GM20000 (cell line): ENCODE measurements at places on chromosomes 16 and 17.
A peak's percentile ranks its signal among the peaks of the same experiment; 100 is the strongest.

GRCh38 chr17:55549140-55549539 lies 37.9 kb upstream of the SMIM36 start:
- DNase-seq: peak; percentile 30

- DNase-seq: no peak
Measured at GRCh38 chr17:62794666-62794971, 13.5 kb downstream of the MARCHF10 start.

DNA sequence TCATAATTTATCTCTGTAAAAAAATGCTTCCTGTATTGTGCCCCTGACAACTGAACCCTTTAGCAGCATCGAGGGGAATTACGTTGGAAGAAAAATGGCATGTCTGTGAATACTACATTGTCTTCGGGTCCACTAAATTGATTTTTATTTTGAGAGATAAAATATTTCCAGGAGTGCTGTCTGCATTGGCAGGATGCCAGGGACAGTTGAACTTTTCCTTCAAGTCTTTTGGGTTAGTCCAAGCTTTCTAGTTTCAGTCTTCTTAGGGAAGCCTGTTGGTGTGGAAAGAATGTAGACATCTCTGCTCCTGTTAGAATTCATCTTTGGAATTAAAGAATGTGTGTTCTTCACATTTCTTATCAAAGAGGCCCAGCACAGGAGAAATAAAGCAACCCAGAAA lies 557.9 kb downstream of the TMEM114 start:
- no peak for DNase-seq

DNA sequence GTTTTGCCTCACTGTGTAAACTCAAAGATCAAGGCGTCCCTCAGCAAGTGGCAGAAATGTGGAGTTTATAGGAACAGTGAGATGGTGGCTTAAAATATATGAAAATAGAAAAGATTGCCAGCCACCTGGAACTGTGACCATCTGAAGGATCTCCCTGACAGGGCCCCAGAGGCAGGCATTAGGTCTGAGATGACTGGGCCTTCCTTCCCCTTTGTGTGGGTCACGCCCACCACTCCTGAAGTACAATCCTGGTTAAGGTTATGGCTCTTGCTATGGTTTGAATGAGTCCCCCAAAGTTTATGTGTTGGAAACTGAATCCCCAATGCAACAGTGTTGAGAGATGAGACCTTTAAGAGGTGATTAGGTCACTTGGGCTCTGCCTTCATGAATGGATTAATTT lies 6.4 kb downstream of the ST6GALNAC2 start:
- peak; percentile 43 for DNase-seq

GRCh38 chr16:69329369-69330285 lies 761 bp downstream of the PDF start:
- peak; percentile 72 for DNase-seq

DNA sequence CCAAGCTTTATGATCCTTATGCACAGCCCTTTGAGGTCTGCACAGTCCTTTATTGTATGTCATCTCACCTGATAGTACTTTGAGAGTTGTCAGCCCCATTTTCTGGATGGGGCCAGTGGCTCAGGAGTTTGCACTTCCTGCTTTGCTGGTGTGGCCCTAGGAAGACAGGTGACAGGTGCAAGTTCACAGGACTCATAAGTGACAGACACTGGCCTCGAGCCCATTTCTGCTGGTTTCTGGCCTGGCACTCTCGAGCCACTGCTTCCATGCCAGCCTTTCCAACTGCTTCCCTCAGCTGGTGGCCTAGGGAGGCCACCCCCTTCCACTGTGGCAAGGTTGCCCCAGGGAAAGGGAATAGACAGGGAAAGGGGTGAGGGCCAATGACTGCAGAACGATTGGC lies 84.4 kb upstream of the CCL1 start:
- DNase-seq: no peak

DNA sequence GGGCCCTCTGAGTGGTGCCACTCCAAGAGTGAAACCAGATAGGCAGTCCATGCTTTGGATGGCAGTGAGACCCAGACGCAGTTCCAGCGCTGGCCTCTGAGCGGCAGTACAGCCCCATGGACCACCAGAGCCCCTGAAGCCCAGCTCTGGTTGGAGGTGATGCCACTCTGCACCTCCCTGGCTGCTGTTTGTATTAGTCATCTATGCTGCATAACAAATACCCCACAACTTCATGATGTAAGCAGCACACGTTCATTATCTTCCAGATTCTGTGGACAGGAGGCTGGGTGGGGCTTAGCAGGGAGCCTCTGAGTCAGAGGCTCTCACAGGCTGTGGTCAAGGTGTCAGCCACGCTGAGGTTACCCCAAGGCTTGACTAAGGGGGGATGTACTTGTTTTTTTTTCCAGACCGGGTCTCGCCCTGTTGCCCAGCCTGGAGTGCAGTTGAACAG lies 5.1 kb upstream of the NME4 start:
- DNase-seq: peak; percentile 67

- DNase-seq: no peak
Measured at GRCh38 chr16:61243954-61244353, 792.3 kb downstream of the CDH8 start.
